K562 (cell line): ENCODE measurements at places on chromosomes 11 and 22. TPM values are rescaled to one million over a fixed set of nuclear protein-coding genes. Genes with fewer than 3 reads are reported as not detected.

CDC42EP1 gene
- total RNA-seq: 62.8 and 70.2 TPM in 2 replicates

KIRREL3 gene
- not detected in 2 replicates for total RNA-seq

CRYBB3 gene
- total RNA-seq: not detected in 2 replicates

CSRP3 gene
- not detected in 2 replicates for total RNA-seq

RNF26 gene
- total RNA-seq: 50.0 and 53.6 TPM in 2 replicates

BTBD18 gene
- not detected in 2 replicates for total RNA-seq

DRICH1 gene
- 0.29 TPM in 1 of 2 replicates, not detected in the other for total RNA-seq

TMEM191C gene
- 5.8 and 7.1 TPM in 2 replicates for total RNA-seq

PIK3IP1 gene
- 1.3 TPM in 2 replicates for total RNA-seq

NRXN2 gene
- 0.47 and 0.69 TPM in 2 replicates for total RNA-seq

FOLH1 gene
- not detected in 2 replicates for total RNA-seq

GLYAT gene
- not detected in 2 replicates for total RNA-seq

MMP13 gene
- total RNA-seq: not detected in 2 replicates

PDGFD gene
- 0.11 and 0.22 TPM in 2 replicates for total RNA-seq

AHNAK gene
- 89.2 and 89.7 TPM in 2 replicates for total RNA-seq

IFTAP gene
- total RNA-seq: 9.2 and 9.8 TPM in 2 replicates

KRTAP5-10 gene
- total RNA-seq: not detected in 2 replicates

ARFGAP2 gene
- total RNA-seq: 93.4 and 102 TPM in 2 replicates

MN1 gene
- total RNA-seq: 0.02 and 0.04 TPM in 2 replicates

DUSP8 gene
- total RNA-seq: 0.83 and 2.0 TPM in 2 replicates

IL17REL gene
- total RNA-seq: 0.22 and 0.42 TPM in 2 replicates

TMEM225 gene
- not detected in 2 replicates for total RNA-seq

CSF2RB gene
- total RNA-seq: 0.60 and 1.0 TPM in 2 replicates

GRAP2 gene
- 62.2 and 71.4 TPM in 2 replicates for total RNA-seq

MCHR1 gene
- total RNA-seq: not detected in 2 replicates

MUC6 gene
- 0.16 TPM in 1 of 2 replicates, not detected in the other for total RNA-seq

NRGN gene
- 6.8 and 7.8 TPM in 2 replicates for total RNA-seq

YPEL4 gene
- total RNA-seq: 0.42 and 0.51 TPM in 2 replicates

FBXO3 gene
- 24.3 and 25.2 TPM in 2 replicates for total RNA-seq

LRRC55 gene
- total RNA-seq: not detected in 2 replicates

TUBA8 gene
- 1.0 and 1.4 TPM in 2 replicates for total RNA-seq
